NCI-H510A (cell line): ENCODE measurements at places on chromosomes 13 and 19.

GRCh38 chr13:45674908-45675307 is 27.2 kb upstream of the CBY2 start:
- DNase-seq = no peak

GRCh38 chr13:89806594-89806993 is 1540.9 kb upstream of the MIR17HG start:
- no peak for DNase-seq

GRCh38 chr19:3129112-3129511 is 6.7 kb upstream of the GNA15 start:
- DNase-seq = no peak

DNA sequence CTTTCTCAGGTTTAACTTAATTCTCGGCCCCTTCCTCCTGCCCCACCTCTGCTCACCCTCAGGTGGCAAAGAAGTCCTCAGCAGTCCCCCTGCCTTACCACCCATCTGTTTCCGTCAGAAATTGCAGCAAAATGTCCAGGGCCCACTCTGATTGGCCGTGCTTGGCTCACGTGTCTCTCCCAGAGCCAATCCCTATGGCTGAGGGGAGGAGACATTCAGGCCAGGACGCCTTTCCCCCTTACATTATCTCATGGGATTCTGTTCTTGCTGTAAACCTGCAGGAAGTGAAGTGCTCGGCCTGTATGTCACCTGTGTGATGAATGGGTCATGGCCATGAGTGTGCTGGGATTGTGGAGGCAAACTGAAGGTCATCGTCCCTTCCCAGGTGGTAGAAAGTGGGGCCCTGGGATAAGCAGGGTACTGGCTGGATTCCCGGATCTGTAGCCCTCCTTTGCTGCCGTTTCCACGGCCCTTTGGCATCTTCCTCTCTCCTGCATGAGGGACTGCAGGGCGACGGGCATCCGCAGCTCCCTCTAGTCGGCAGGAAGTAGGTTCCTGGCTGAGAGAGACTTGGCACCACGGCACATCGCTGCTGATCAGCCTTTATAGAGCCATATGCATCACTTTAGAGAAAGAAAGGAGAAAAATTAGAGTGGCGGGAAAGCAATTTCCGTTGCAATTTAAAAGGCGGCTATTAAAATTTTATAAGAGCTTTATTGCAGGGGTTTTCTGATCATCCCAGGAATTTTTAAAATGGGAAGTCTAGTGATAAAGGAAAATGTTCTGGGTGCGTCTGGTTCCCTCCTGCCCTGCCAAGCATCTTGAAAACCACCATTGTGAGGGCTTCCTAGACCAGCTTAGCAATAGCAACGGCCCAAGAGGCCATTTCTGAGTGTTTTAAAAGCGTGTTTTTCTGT is 118.2 kb downstream of the SIPA1L3 start:
- DNase-seq = peak; percentile 78
